ENCODE measurements at places on chromosomes 3 and 15.

DNA sequence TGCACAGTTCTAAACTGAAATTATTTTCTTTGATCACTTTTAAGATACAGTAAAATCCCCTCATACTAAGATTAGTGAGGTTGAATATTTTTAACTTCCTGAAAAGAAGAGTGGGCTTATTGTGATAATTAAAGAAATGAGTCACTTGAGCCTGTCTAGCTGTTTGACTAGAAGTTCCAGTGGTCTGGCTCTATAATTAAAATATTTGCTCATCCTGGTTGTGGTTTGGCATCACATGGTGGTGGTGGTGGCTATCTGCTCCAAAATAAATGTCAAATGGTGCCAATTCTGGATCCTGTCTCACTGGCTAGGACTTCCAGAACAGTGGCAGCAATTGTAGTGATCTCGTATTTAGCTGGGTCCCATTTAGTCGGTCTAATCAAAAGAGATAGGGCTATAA is 8.6 kb upstream of the TEX9 start:
- no peak for DNase-seq

- no peak for DNase-seq
These were observed 208.4 kb downstream of the PLOD2 start for GRCh38 chr3:145952536-145952935.

DNA sequence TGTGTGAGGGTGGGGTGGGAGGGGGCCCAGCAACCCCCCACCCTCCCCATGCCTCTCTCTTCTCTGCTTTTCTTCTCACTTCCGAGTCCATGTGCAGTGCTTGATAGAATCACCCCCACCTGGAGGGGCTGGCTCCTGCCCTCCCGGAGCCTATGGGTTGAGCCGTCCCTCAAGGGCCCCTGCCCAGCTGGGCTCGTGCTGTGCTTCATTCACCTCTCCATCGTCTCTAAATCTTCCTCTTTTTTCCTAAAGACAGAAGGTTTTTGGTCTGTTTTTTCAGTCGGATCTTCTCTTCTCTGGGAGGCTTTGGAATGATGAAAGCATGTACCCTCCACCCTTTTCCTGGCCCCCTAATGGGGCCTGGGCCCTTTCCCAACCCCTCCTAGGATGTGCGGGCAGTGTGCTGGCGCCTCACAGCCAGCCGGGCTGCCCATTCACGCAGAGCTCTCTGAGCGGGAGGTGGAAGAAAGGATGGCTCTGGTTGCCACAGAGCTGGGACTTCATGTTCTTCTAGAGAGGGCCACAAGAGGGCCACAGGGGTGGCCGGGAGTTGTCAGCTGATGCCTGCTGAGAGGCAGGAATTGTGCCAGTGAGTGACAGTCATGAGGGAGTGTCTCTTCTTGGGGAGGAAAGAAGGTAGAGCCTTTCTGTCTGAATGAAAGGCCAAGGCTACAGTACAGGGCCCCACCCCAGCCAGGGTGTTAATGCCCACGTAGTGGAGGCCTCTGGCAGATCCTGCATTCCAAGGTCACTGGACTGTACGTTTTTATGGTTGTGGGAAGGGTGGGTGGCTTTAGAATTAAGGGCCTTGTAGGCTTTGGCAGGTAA is 8.1 kb downstream of the FAM131A start:
- no peak for DNase-seq

DNA sequence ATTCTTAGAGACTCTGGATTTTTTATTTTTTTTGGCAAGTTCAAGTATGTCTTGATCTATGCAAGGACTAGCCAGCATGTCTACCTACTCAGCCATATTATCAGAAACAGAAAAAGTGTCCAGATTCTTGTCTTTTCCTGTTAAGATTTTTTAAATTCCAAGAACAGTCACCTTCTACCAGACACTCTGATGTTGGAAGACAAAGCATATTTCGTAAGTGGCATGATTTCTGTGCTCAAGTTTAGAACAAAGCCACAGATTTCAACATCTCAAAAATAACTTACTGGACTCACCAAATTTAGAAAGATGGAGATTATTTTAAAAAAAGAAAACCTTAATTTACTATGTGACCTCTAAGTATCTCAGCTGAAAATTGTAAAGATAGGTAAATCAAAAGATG is 61.9 kb downstream of the GOLGA6L7 start:
- DNase-seq = no peak

- DNase-seq = no peak
These were observed 20.4 kb downstream of the HDC start for GRCh38 chr15:50244959-50245624.

DNA sequence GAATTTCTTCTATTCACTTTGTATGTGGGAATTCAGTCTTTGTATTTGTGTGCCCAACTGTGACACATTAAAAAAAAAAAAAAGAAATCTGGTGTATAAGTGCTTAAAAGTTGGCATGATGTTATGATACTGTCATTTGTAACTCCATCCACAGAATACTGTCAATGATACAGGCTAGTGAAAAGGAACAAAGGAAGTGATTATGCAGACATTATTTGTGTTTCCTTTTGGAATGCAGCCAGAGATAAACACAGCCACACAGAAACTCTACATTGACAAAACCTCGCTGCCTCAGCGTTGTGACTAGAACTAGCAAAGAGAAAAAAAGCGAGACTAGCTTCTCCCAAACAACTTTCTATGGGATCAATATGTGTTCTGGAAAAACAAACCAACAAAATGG is 519.2 kb upstream of the AGTR1 start:
- no peak for DNase-seq

GRCh38 chr3:111690242-111690641 is 95.1 kb upstream of the ZBED2 start:
- DNase-seq = no peak

DNA sequence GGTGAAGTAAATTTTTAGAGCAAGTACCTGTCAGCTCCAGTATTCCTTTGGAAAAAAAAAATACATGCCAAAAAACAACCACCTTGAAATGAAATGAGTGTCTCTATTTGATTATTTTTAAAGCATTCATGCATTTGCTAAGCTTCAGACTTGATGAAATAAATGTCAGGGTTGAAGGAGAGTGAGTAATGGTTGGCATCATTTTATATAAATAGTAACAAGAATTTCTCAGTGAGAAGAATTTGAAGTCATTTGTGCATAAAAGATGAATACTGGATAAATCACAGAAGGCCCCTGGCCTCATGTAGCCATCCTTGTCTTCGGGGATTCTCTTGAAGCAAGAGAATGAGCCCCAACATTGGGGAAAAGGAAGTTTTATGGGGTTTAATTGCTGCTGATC is 318.4 kb downstream of the LPP start:
- no peak for DNase-seq
